DND-41 (cell line): ENCODE measurements at places on chromosomes 3 and 15.

- H3K27ac ChIP-seq, result no peak overlapping the region
- no peaks in the 10 kb centered on the region for H3K27me3 ChIP-seq
- H3K4me3 ChIP-seq, result no peak overlapping the region
- no peak for DNase-seq
- peaks cover 22% of the 10 kb centered on the region for H3K4me1 ChIP-seq
- no peaks in the 10 kb centered on the region for H3K36me3 ChIP-seq
Measured at GRCh38 chr3:56894881-56895431, 93.2 kb upstream of the ARHGEF3 start.

- no peaks in the 10 kb centered on the region for H3K4me1 ChIP-seq
- H3K27ac ChIP-seq, result no peak overlapping the region
- H3K4me3 ChIP-seq, result no peak overlapping the region
Measured at GRCh38 chr15:49905221-49905620, 213.8 kb downstream of the ATP8B4 start.

DNA sequence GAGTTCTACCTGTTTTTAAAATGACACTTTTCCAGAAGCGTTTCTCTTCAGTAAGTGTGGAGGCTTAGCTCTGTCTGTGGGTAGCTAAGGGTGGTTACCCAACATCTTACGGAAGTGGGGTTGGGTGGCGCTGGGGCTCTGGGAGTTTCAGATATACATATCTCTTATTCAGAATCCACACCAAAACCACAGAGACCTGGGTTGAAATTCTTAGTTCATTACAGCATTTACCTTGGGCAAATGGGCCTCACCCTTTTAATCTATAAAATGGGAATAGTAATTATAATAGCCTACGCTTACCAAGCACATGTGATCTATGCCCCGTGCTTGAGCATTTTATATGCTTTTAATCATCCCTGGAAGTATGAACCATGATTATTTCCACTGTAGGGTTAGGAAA lies 9.4 kb downstream of the PTPRG start:
- no peak overlapping the region for H3K27ac ChIP-seq
- no peak overlapping the region for H3K4me3 ChIP-seq
- no peak for DNase-seq
- no peaks in the 10 kb centered on the region for H3K36me3 ChIP-seq
- peaks cover 9% of the 10 kb centered on the region; the same call in 1 of the 2 replicates for H3K4me1 ChIP-seq
- H3K27me3 ChIP-seq, result no peaks in the 10 kb centered on the region

GRCh38 chr3:125317761-125318160 lies 57.4 kb downstream of the ZNF148 start:
- no peak overlapping the region for H3K27ac ChIP-seq
- DNase-seq, result no peak

GRCh38 chr3:103057003-103057402 lies 622.2 kb downstream of the ZPLD1 start:
- no peak overlapping the region for H3K4me3 ChIP-seq
- no peak for DNase-seq
- H3K36me3 ChIP-seq, result no peaks in the 10 kb centered on the region
- H3K4me1 ChIP-seq, result peaks cover 13% of the 10 kb centered on the region

DNA sequence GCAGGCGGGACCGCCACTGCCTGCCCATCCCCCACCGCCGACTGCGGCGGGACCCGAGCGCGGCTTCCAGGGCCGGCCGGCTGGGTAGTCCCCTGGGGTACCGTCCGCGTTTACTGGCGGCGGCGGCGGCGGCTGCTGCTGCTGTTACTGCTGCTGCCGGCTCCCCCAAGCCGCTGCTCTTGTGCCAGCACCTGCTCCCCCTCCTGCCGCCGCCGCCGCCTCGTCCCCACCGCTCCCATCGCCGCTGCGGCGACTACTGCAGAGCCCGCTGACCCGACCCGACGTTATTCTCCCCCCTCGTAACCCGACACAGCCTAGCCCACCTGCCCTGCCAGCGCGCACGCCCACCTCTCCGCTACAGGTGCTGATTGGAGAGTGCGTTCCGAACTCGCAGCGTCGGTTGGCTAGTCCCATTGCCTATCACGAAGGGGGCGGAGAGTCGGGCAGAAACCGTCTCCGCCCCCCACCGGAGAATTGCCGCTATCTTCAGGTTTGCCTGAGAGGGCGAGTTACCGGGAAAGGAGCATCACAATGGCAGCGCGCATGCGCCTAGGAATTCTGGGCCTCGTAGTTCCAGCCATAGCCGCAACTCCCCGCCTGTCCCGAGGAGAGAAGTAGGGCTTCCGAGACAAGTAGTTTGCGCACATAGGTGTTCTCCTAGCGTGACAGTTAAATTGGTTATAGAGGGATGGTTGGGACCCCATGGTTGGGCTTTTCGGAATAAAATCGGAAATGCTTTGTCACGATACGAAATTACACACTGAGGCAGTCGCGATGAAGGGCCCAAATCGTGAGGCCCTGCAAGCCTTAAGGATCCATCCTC lies at the start of gene TTBK2:
TTBK2 (minus strand) TSS at position 260 of the 823 bp plus-strand sequence. CDS start 42,161 bp downstream, outside the sequence.
- no peaks in the 10 kb centered on the region for H3K36me3 ChIP-seq
- H3K27me3 ChIP-seq, result no peaks in the 10 kb centered on the region
- peak within 1 kb of the TSS; percentile 80 for H3K4me3 ChIP-seq
- peak within 1 kb of the TSS; percentile 69 for H3K27ac ChIP-seq
- peaks cover 39% of the 10 kb centered on the region for H3K4me1 ChIP-seq
